NCI-H2171 treated with DMSO at 0.1 percent for 48 hours (cell line): ENCODE measurements at places on chromosomes 16 and 17.

DNA sequence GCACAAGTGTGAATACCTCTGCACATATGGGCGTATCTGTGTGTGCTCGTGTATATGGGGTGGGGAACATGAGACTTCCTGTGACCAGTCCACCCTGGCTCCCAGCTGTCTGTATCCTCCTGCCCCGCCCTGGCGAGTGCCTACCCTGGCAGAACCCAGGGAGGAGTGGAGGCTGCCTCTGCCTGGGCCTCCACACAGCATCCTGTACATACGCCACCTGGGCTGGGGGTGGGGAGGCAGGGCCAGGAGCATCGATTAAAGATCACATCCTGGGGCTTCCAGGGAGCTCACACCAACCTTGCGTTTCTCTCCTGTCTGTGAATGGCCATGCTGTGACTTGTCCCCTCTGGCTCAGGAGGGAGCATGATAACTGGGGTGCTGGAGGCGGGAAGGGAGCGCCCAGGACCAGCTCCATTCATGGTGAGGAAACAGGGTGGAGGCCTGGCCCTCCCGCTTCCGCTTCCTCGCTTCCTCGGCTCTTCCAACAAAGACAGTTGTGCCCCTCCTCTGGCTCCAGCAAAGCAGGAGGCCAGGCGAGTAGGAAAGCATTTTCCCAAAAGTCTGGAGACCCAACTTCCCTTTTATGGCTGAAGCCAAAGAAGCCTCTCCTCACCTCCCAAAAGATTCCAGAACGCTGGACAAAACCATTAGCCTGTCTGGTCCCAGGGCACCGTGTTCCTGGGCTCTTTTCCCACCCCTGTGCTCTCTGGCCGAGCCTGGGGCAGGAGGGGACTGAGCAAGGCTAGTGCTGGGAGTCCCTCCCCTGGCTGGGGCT is 22.9 kb downstream of the ADAM11 start:
- no peak for DNase-seq

GRCh38 chr17:66351033-66351432 is 48.6 kb downstream of the PRKCA start:
- DNase-seq = no peak

- DNase-seq = peak; percentile 67
Observed at GRCh38 chr17:39069114-39069756, 82.2 kb downstream of the PLXDC1 start.

- DNase-seq = no peak
Observed at GRCh38 chr16:54590836-54591235, 304.2 kb upstream of the IRX3 start.

DNA sequence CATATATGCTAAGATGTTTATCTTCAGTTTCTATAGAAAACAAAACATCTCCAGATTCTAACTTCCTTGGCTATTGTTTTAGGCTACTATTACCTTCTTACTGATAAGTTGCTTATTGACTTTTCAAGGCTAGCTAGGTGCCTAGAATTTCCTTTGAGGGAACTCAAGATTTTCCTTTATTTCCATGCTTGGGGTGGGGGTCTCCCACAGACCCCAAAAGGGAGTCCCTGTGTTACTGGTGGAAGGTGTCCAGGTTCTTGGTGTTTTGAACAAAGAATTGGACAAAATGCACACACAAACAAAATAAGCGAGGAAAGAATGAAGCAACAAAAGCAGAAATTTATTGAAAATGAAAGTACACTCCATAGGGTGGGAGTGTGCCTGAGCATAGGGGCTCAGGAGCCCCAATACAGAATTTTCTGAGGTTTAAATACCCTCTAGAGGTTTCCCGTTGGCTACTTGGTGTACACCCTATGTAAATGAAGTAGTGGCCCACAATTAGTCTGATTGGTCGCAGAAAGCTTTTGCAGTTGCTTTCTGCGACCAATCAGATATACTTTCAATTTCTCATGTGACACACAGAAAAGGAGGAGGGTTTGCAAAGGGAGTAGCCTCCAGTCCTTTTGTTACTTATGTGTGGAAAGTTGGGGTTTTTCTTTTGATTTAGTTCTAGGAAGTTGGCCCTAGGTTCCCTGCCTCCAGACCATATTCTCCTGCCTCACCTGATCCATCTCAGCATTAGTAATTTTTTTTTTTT is 67.5 kb downstream of the MARF1 start:
- no peak for DNase-seq

DNA sequence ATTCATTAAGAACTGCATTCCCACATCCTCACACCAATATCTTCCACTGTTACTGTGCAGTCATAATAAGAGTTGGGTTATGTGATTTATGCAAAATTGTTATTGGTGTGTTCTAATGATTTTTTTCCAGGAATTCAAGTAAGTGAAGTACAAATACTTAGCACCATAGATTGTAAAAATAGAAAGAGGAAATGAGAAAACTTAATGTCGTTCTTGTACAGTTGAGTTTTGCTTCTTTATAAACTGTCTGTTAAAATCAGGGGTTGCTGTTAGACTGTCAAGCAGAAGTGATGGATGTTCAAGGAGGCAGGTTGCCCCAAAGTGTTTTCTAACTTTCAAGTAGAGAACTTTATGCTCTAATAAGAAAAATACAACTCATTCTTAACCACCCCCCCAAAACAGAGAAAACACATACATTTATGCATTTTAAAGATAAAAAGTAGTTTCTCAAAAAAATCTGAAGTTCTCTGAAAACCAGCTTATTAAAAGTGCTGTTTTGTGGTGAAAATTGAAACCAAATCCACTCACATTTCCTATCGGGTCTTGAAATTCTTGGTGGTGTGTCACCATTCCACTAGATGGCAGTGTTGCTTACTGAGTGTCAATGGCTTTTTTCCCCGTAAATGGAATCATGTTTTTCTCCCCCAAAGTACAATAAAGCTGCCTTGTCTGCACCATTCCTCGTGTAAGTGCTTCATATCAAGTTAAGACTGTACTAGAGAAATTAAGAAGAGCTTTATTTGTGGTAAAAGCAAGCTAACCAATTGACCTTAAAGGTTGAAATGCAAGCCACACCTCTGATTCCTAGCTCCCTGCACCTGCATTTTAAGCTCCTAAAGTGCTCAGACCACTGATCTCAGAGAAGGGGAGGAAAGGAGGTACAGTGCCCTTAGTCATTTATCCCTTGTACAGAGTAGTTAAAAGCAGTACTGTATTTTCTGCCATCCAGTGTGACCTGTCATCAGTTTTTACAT is 4.7 kb upstream of the IGSF6 start:
- DNase-seq = peak; percentile 64

GRCh38 chr17:60421273-60422161 is 772 bp upstream of the CHCT1 start:
- DNase-seq = peak; percentile 18

GRCh38 chr17:47862621-47863440 is 11.9 kb upstream of the SP6 start:
- no peak for DNase-seq

DNA sequence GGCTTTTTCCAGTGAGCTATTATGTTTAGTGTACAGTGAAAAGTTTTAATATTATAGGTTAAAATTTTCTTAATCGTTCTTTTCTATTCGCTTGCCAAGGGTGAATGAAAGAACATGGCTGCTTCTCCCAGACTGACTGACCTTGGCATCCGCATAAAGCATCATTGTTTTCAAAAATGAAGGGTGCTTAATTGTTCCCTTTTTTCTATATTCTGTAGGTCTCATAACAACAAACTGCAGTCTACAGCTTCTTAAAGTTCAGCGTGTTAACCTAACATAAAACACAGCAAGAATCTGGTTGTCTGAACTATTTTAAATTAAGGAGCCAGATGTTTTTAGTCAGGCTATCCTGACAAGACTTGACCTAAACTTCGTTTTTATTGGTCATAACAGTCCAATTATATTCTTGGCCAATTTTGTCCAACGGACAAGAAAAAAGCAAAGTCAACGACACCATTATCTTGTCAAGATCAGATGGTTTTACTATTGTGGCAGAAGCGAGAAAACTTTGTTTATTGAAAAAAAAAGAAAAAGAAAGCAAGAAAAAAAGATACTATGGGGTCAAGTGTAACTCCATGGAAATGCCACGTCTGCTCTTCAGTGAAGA is 14.1 kb downstream of the C17orf58 start:
- no peak for DNase-seq

- DNase-seq = no peak
Observed at GRCh38 chr17:59698143-59698542, 9.1 kb downstream of the PTRH2 start.

DNA sequence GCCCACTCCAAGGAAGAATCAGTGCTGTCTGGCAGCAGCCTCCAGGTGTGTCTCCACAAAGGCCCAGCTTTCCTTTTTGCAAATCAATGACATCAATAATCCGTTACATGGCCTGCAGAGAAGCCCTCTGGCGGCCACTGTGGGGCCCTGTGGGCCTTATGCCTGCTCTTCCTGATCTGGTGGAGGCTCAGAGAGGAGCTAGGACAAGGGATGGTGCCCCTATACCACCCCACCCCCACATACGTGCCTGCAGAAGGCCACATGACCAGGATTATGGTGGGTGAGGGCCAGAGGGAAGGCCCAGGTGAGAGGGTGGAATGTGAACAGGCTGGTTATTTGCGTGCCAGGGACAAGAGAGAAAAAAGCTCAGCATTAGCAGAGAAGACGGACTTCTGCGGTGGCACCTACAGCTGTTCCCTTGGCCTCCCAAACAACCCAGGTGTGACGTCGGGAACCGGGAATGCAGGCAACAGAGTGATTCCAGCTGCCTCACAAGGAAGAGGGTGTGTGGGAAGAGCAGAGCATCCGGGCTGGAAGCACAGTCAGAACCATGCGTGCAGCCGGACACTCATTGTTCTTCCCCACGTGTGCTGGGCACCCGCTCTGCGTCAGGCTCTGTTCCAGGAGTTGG is 22.5 kb downstream of the EIF4A3 start:
- peak; percentile 20 for DNase-seq

GRCh38 chr16:84704253-84704652 is 4.5 kb downstream of the USP10 start:
- no peak for DNase-seq

- peak; percentile 30 for DNase-seq
Observed at GRCh38 chr17:17812211-17813054, 24.4 kb downstream of the SREBF1 start.

DNA sequence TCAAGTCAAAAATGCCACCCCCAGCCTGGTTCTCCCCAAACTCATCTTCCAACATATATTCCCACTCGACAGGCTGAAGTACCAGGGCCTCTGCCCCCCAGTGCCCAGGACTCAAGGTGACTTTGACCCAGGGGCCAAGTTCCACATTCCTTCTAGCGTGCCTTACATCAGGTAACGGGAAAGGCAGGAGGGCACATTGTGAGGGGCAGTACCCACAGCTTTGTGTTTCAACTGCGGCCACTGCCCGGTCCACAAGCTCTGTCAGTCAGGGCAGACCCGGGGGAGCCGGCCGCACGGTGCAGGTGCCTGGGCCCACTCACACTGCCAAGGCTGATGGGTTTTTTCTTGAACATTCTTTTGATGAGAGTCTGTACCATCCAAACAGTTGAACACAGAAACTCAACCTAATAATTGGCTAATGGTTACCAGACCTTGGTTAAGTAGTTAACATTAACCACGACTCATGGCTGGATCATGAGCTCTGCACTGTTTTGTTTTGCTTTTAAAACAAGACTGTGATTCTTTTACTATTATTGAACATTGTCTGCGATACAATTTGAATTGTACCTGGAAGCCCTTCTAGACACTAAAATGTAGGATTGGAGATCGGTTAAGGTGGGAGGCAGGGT is 17.6 kb downstream of the ACE start:
- DNase-seq = no peak

DNA sequence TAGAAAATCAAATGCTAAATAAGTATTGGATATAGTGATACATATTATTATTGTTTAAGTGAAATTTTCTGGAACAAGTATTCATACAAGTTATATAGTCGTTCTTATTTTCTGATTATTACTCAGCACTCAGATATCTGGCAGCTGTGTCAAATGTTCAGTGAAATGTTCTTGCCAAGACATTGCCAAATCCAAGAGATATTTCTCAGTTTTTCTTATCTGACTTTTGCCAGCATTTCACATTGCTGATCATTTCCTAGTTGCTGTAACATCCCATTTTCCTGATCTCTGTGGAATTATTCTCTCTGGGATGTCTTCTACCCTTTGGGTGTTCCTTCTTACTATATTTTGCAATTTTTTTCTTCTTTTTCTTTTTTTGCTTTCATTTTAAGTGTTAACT is 262.3 kb downstream of the KIF2B start:
- DNase-seq = no peak

- no peak for DNase-seq
Observed at GRCh38 chr16:4477966-4478365, 1.8 kb downstream of the HMOX2 start.

GRCh38 chr17:80339118-80339517 is 75.8 kb upstream of the ENDOV start:
- DNase-seq = no peak

DNA sequence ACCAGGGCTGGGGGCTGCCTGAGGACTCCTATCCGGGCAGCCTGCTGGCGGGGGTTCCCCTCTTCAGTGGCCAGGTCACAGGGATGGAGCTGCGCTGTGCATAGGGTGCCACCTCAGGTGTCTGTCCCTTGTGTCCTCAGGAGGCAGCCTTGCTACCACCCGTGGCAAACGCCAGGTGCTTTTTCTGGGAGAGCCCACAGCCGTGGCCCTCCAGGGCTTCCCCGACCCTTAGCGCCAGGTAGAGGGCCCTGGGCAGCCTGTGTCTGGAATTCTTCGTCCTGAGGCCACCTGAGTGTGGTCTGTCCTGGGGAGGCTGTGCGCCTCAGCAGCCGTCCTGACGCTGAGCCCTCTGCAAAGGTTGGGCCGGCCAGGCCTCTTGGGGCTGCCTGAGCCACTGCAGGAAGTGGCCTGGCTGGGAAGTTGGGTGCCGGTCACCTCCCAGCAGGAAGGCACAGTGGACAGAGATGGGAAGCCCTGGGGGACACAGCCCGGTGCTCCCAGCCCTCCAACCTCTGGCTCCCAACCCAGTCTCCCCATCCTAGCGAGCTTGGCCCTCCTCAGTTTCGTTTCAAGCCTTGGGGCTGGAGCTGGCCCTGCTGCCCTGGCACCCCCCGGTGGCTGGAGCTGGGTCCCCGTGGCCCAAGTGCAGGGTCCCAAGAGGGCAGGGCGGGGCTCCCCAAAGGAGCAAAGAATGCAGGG is 7.6 kb upstream of the BAIAP3 start:
- no peak for DNase-seq

DNA sequence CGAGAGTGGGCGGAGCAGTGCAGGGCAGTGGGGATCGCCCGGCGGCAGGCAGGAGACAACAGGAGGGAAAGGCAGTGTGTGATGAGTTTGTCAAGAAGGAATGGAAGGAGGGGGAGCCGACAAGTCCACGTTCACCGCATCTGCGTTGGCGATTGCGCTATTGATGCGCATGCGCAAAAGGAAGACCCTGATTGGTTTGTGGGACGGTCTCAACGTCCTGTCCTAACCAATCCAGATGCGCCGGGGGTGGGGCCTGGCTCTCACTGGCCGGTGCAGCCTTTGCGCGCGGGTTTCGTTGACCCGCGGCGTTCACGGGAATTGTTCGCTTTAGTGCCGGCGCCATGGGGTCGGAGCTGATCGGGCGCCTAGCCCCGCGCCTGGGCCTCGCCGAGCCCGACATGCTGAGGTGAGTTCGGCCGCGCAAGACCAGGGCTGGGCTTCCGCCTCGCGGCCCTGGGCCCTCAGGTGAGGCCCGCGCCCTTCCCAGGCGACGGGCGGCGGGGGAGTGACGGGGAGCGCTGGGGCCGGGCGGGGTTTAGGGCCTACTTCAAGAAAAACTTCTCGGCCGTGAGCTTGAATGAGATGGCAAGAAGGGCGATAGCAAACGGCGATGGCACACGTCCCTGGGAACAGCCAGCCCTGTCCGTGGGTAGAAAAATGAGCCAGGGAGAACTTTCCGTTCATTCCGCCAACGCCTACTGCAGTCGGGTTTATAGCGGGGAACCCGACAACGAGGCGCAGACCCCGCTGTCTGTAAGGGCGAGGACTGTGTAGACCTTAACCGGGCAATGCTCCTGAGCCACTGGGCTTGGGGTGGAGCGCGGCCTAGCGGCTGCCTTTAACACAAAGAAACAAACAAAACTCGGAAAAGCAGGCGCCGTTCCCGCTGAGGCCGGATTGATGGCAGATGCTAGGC is at the start of gene ORC6:
Gene ORC6 (plus strand): TSS at position 295 of the 916 bp plus-strand sequence. CDS start 47 bp downstream, at position 342.
- peak; percentile 99 for DNase-seq
